Thoracic aorta (tissue), 2 donors: ENCODE measurements at places on chromosomes 13 and 19.

DNA sequence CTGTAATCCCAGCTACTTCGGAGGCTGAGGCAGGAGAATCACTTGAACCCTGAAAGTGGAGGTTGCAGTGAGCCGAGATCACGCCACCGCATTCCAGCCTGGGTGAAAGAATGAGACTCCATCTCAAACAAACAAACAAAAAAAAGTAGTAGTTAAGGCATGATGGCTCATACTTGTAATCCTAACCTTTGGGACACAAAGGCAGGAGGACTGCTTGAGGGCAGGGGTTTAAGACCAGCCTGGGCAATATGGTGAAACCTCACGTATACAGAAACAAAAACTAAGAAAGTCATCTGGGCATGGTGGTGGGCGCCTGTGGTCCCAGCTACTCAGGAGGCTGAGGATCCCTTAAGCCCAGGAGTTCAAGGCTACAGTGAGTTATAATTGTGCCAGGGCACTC, 1.8 kb downstream of the DNMT1 start:
- no peak for DNase-seq

- DNase-seq: no peak
These were observed 1397.4 kb upstream of the SPRY2 start for GRCh38 chr13:81738364-81738763.

- DNase-seq: no peak
These were observed 148.9 kb downstream of the URI1 start for GRCh38 chr19:30090963-30091362.

GRCh38 chr13:94503851-94504250, 24.4 kb upstream of the DCT start:
- no peak for DNase-seq

DNA sequence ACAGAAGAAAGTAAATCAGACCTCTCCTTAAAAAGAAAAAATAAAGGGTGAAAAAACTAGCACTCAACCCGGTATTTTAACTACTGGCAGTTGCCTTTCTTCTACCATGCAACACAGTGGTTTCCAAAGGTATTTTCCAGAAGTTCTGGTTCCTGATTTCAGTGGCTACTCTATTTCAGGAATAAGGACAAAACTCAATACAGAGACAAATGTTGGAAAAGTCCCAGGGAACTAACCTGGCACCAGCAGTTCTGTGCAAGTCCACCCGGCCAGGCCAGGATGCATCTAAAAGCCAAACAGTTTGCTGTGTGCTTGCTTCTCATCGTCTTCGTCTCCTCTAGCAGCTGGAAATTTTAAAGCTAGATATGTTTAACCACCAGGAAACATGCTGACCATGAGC, 52.5 kb downstream of the FOXO1 start:
- DNase-seq: no peak

- no peak for DNase-seq
These were observed 434.5 kb downstream of the PCDH9 start for GRCh38 chr13:66795636-66796035.

GRCh38 chr19:53812335-53812734, 11.8 kb downstream of the NLRP12 start:
- DNase-seq: no peak

DNA sequence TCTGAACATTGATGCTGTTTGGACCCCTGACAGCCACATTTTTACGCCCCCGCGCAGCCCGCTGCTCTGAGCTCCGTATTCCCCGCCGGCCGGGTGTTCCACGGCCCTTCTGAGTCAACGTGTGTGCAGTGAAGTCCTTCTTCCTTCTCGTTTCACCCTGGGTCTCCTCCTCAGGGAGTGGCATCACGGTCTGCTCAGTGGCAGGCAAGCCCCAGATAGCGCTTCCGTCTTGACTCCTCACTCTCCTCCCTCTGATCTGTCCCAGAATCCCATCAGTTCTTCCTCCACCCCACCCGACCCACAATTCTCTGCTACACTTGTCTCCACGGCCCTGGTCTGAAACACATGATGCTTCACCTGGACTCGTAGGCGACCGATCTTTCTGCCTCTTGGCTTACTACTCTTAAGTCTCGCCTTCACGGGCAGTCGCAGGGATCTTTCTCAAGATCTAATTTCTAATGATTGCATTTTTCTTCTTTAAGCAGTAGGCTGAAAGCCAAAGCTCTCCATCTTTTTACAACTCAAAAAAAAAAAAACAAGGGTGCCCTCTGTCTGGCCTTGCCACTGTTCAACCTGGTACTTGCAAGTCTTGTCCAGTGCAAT, 33.9 kb downstream of the CCNE1 start:
- no peak for DNase-seq

GRCh38 chr19:36103842-36104552, 6.9 kb upstream of the OVOL3 start:
- DNase-seq: no peak

DNA sequence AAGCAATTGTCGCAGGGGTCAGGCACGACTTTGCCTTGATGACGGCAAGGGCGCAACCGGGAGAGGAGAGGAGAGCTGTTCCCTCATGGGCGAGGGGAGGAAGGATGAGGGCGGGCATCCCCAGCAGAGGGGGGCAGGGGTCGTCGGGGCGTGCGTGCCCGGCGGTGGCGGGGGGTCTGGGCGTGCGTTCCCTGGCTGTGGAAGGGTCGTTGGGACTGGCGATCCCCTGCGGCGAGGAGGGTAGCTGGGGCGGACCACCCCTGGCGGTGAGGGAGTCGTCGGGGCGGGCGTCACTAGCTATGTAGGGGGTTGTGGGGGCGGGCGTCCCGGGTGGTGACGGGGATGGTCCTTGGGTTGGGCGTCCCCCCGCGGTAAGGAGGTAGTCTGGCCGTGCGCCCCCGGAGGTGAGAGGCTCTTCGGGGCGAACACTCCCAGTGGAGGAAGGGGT, 1.7 kb downstream of the COMP start:
- DNase-seq: no peak

DNA sequence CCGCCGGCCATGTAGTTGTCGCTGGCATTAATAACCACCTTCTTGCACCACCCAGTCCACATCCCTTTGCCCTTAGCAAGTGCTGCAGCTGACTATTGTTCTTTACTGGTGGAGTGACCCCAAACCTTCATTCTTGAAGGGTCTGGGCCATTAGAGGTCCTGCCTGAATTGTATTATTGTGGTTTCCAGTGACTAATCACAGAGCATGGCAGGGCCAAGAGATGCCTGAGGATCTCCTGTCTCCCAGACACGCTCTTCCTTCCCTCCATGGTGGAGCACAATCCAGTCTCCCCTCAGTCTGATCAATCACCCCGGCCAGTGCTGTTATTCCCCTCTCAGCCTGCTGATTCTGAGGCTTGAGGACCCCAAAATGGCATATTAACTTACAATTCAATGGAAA, 39.0 kb downstream of the C1QTNF9 start:
- DNase-seq: no peak

DNA sequence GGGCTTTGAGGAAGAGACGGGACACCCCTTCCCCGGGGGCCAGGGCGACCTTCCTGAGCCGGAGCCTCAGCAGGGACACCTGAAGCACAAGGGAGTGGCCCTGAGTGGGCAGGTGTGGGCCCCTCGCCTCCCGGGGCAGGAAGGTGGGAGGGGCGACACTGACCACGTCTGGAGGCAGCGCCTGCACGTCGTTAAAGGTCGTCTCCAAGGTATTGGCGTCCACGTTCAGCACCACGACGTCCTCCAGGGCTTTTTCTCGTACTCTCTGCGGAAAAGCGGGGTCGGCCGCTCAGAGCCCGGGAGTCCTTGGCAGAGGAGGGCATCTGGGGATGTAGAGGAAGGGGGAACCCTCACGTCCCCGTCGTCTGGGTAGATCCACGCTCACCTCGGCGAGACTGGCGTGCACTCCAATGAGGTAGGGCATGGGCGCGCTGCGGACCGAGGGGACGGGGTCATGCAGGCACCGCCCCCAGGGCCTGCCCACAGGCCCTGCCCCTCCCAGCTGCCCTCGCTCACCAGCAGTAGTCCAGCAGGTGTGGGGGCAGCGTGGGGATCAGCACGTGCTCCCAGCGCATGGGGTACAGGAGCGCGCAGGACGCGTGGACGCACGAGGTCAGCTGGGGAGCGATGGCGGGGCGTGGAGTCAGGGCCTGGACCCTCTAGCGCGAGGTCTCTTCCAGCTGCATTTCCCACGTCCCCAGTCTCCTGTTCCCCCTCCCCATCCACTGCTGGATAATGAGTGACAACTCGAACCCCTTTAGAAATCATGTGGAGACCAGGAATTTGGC, 6.1 kb downstream of the DENND1C start:
- DNase-seq: no peak
